ENCODE measurements at places on chromosomes 2 and 18.

- DNase-seq, result no peak
These were observed 102.5 kb upstream of the LDAH start for GRCh38 chr2:20925265-20925889.

DNA sequence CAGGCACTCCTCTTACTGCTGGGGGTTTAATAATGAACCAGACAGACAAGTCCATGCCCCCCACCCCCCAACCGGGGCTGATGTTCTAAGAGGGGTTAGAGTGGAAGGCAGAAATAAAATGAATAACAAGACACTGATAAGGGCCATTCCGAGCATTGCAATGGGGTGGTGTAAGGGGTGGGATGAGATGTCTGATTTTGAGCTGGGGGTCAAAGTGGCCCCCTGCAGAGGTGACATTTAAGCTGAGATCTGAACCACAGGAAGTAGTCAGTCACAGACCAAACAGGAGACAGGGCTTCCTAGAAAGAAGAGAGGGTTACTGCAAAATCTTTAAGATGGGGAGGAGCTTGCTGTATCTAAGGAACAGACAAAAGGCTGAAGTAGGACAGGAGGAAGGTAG is 180.6 kb upstream of the SH3BP4 start:
- DNase-seq, result no peak

DNA sequence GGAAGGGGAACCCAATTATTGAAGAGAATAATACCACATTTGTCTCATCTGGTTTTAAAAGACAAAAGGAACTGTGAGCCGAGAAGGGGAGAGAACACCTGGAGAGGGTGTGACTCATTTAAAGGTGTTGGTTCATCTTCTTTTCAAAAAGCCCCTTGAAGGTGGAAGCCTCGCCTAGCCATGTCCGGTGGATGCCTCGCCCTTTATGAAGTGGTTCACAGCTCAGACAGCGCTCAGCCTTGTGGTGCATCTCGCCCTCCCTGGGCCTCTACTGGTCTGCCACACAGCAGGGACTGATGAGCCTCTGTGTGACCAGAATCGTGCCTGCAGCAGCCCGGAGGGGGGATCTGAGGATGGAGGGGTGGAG is 290.0 kb upstream of the CXCR4 start:
- no peak for DNase-seq

- DNase-seq, result no peak
These were observed 11.0 kb upstream of the LRRFIP1 start for GRCh38 chr2:237616373-237616733.

DNA sequence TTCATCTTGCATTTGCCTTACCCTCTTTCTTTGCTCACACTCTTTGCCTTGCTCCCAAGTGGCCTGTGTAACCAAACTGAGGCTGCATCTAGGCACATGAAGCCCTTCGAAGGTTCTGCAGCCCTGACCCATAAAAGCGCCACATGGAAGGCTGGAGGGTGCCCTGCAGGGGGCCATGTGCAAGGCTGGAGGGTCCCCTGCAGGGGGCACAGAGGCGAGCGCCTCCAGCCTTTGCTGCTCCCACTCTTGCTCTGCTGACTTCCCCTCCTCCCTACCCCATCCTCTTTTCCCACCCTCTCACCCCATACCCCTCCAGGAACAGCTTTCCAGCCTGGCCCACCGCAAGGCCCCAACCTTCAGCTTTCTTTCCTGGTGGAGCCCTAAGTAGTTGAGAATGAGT is 317.3 kb downstream of the CELF4 start:
- DNase-seq, result no peak
